ENCODE measurements at places on chromosomes 1 and 21.

GRCh38 chr1:85278853-85279314, 2.5 kb upstream of the BCL10 start:
- no peak overlapping the region for H3K4me3 ChIP-seq
- no peaks in the 10 kb centered on the region for H3K27me3 ChIP-seq
- no peaks in the 10 kb centered on the region for H3K36me3 ChIP-seq
- H3K27ac ChIP-seq, result peak overlapping the region; percentile 45

DNA sequence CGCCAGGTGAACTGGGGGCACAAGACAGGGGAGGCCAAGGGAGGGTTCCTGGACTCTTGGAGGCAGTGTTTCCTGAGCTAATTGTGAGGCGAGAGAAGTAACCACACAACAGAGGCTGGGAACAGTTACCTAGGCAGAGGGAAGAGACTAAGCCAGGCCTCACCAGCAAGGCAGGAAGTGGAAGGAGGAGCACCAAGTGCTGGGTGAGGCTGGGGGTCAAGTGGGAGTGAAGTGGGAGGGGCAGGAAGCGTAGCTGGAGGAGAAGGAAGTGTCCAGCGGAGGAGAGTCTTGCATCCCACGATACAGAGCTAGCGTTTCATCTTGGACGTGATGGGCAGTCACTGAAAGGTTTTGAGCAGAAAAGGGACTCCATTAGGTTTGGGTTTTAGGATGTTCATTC, 48.3 kb upstream of the CAPZB start:
- no peak overlapping the region for H3K27ac ChIP-seq
- H3K4me1 ChIP-seq, result no peaks in the 10 kb centered on the region
- no peak overlapping the region for H3K4me3 ChIP-seq

- H3K27me3 ChIP-seq, result no peaks in the 10 kb centered on the region
- no peak overlapping the region for H3K27ac ChIP-seq
- H3K4me3 ChIP-seq, result no peak overlapping the region
- no peak for DNase-seq
Measured at GRCh38 chr1:228265167-228265566, 57.3 kb downstream of the OBSCN start.

- H3K4me3 ChIP-seq, result no peak overlapping the region
- no peaks in the 10 kb centered on the region for H3K27me3 ChIP-seq
- H3K4me1 ChIP-seq, result peaks cover 5% of the 10 kb centered on the region
- no peak overlapping the region for H3K27ac ChIP-seq
Measured at GRCh38 chr1:116166011-116166571, 54.9 kb downstream of the MAB21L3 start.

Measured in stomach (tissue), 19 donors.